ENCODE measurements at places on chromosomes 5 and 9.

- no peak for DNase-seq
These were observed 60.0 kb upstream of the RARS1 start for GRCh38 chr5:168426007-168426863.

DNA sequence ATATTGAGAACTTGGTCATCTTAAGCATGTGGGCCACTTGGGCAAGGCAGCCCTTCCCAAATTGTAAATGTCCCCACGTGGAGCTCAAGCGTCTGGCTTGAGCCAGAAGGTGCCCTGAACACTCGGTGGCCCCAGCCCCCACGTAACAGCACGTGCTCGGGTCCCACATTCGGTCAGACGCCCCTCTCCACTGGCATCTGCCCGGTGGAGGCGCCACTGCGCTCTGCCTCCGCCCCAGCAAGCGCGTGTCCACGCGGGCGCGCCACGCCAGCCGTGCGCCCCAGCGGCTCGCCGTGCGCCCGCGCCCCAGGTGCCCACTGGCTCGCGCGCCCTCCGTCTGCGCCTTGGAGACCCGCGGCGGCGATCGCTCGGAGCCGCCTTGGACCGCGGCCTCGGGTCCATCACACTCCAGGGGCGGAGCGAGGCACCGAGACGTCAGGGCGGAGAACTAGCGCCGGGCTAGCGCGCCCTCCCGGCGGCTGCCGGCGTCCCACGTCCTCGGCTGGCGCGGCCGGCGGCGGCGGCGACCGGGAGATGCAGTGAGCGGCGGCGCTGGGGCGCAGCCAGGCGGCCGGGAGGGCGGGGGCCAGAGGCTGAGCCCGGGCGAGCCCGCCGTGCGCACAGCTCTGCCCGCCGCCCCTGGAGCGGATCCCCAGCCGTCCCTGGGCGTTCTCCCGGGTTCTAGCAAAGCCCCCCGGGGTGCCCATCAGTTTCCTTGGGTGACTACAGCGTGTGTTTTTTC lies at the start of gene PALM2AKAP2:
TSS of gene PALM2AKAP2 (plus strand) at position 488 of the 742 bp plus-strand sequence. CDS start 291 bp downstream, outside the sequence.
- peak; percentile 65 for DNase-seq

GRCh38 chr5:14266171-14266570 lies 123.0 kb downstream of the TRIO start:
- DNase-seq = no peak

DNA sequence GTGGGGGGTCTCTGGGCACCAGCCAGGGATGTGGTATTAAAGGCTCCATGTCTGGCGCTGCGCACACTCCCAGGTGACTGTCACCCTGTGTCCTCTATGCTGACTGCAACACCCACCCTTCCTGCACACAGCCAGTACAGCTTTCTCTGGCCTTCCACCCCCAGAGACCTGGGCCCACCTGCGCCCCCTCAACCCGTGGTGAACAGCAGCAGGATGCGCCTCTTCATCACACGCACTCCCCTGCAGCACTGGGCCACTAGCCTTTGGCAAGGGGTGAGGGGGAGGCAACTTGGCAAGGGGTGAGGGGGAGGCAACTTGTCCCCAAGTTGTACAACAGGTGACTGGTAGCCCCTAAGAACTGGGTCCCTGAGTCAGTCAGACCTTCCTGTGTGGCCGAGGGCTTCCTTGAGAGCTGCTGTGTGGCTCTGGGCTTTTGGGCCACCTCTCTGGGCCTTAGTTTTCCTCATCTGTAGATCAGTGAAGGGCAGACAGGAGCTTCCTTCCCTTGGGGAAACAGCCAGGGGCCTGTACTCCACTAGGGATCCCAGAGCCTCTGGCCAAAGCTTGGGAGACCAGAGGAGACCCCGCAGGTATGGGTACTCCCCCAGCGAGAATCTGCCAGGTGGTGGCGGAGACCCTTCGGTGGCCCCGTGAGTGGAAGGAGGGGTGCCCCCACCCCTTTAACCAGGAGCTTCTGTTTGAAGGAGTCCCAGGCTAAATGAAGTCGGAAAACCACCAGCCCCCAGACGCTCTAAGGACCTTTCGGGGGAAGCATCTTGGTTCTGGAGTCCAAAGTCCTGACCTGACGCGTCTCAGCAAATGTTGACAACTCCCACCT lies 4.5 kb downstream of the CRAT start:
- DNase-seq = no peak

DNA sequence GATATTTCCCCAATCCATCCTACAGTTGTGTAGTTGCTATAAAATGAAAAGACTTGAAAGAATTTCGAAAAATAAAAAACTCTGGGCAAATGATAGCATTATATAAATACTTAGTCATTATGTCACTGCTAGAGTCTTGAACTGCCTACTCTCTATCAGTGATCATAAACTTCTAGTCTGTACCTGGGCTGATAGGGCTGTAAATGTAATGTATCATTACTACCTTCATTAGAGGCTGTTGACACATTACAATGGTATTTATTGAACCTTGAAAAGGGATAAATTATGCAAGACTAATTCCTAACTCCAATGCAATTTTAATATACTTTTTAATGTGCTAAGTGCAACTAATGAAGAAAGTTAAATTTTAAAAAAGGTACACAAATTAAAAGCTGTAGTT lies 214.1 kb upstream of the EFNA5 start:
- no peak for DNase-seq

DNA sequence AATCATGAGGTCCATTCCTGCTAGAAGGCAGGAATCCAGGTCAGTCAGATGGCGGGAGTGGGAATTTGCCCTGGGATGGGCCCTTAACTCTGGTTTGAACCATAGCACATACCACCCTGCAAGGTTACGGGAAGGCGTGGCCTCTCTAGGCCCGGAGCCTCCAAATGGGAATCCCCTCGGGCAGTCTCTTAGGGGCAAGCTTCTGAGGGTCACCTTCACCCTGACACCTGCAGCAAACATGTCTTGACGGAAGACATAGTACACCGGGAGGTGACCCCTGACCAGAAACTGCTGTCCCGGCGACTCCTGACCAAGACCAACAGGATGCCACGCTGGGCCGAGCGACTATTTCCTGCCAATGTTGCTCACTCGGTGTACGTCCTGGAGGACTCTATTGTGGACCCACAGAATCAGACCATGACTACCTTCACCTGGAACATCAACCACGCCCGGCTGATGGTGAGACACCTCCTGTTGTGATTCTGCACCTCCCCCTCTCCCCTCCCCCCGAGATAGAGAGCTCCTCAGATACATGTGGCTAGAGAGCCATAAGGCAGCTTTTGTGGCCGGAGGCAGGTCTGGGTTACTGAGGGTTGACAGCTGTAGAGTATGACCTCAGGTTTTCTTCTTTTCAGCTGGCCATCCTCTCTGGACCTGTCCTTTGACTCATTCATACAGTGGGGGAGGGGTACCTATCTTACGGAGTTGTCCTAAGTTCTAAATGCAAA lies 957 bp downstream of the PRELID1 start:
- no peak for DNase-seq

GRCh38 chr5:148559461-148559860 lies 94.9 kb downstream of the HTR4 start:
- no peak for DNase-seq

DNA sequence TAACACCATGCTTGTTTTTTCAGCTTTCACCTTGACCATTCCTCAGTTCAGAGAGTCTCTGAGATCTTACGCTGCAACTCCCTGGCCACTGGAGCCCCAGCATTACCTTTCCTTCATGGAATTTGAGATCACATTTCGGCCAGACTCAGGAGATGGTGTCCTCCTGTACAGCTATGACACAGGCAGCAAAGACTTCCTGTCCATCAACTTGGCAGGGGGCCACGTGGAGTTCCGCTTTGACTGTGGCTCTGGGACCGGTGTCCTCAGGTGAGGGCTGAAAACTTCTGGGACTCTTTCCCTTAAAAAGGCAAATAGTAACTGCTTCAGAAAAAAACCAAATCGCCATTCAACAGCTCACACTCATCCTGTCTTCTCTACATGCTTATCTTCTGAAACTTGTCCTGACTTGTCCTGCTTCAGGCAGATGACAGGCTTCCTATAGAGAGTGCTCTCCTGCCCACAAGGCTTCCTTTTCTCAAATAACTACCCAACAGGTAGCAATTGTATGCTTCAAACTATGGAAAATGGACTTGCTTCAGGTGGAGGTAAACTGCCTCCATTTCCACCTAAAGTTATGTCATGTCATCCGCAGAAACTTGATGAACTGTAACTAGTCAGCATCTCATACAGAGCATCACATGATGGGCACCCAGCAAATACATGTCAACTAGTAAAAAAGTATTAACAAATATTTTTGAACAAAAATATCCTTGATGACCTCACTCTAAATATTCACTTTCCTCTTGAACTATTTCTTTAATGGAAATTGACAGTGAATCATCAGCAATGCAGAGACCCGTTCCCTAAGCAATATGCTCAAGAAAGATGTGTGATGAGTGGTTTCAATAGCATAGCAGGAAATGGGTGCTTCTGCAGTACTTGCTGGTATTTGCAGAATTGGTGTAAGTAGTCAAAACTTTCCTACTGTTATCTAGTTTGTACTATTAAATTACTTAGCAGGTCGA lies 129.2 kb downstream of the LIFR start:
- DNase-seq = no peak

DNA sequence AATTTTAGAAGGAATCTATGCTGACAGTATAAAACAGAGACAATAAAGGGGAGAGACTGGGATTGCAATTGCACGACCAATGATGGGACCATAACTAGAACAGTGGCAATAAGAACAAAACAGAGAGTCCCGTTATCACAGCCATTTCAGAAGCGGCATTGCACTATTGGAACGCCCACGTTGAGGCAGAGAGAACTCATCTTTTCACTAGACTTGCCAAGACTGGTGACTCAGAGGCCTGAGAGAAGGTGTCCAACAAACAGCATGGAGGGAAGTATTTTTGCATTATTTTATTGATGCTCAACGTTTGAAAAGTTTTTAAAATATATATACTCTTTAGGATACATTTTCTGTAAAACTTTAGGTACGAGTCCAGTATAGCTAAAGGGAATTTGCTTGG lies 737.7 kb downstream of the TLE1 start:
- no peak for DNase-seq

- DNase-seq = no peak
These were observed 2.0 kb downstream of the HAVCR2 start for GRCh38 chr5:157106630-157107461.

DNA sequence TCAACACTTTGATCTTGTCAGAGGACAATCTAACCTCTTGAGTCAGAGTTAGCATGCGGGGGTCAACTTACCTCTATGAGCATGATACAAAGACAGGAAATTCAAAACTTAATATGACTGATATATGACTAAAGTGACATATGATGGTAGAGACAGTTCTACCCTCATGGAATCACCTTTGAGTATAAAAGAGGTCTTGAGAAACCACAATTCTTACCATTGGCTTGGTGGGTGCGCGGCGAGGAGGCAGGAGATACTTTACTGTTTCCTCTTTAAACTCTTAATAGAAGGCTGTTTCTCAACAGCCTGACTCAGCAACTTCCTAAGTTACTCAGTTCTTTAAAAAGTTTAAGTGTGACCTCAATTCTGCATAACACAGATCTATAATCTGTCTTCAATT lies 372.8 kb downstream of the KIAA0825 start:
- no peak for DNase-seq

DNA sequence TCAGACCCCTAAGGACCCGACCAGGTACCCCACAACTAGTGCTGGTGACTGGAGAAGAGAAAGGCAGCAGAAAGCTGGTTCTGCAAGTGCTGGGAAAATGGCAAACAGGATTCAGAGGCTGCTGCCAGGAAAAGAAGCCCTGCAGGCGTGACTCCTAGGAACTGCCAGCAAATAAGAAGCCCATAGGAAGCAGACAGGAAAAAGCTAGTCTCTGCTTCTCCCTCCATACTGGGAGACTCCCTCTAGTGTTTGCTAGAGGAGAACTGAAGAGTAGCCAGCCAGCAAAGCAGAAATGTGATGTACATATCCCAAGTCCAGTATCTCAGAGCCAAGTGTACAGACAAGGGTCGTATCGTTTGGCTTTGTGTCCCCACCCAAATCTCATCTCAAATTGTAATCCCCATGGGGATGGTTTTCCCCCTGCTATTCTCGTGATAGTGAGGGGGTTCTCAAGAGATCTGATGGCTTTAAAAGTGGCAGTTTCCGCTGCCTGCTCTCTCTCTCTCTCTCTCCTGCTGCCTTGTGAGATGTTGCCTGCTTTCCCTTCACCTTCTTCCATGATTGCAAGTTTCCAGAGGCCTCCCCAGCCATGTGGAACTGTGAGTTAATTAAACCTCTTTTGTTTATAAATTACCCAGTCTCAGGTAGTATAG lies 38.1 kb upstream of the TUSC1 start:
- peak; percentile 4 for DNase-seq

DNA sequence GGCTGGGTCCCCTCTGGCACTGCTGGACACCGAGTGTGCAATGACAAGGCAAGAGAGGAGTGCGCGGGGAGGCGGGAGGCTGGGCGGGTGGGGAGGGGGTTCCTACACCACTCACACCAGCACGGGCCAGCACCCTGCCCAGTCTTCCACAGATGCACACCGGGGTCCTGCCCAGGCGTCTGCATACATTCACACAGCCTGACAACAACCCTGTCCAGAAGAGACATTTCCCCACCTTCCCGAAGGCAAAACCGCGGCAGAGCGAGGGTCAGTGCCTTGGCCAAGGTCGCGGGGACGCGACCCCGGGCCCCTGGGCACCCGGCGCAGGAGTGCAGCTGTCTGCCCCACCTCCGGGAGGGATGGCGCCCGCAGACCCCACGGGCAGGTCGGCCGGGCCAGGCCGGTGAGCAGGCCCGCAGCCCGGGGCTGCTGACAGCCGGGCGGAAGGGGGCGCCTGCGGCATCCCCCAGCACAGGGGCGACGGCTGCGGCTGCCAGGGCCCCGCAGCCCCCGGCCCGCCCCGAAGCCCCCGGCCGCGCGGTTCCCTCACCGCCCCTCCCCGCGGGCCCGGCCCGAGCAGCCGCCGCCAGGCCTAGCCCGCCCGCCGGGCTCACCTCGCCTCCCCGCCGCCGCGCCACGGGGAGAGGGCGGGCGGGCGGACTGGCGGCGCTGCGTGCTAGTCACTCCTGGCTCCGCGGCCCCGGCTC lies 496 bp downstream of the MAPK9 start:
- no peak for DNase-seq

DNA sequence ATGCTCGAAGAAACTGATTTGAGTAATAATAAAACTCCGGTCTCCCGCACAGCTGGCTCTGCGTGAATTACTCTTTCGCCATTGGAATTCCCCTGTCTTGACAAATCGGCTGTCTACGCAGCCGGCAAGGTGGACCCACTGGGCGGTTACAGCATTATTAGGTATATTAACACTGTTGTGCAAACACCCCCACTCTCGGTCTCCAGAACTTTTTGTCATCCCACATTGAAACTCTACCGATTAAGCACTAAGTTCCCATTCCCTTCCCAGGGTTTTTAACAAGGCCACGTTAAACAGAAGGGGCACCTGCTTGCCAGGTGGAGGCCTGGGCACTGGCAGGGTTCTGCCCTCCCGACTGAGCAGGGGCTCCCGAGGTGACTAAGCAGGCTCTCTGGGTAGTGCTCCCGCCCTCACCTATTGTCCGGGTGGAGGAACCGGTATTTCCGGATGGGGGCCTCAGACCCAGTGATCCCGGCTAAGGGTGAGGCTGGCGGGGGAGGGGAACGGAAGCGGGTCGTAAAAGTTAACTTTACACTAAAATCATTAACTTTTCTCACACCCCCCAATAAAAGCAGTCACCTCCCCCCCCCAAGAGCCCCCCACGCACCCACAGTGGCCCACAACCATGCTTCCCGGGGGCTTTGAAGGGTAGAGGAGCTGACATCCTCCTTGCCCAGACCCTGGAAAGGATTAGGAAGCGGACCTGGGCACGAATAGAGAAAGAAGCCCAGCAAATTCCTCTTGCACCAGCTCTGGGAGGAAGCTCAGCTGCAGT lies 53.5 kb upstream of the TJP2 start:
- peak; percentile 17 for DNase-seq

GRCh38 chr5:82396871-82397514 lies 118.8 kb upstream of the RPS23 start:
- DNase-seq = no peak

- no peak for DNase-seq
These were observed 398.5 kb upstream of the RPS23 start for GRCh38 chr5:82676661-82677060.
